ENCODE measurements at places on chromosomes 2 and 18.

DNA sequence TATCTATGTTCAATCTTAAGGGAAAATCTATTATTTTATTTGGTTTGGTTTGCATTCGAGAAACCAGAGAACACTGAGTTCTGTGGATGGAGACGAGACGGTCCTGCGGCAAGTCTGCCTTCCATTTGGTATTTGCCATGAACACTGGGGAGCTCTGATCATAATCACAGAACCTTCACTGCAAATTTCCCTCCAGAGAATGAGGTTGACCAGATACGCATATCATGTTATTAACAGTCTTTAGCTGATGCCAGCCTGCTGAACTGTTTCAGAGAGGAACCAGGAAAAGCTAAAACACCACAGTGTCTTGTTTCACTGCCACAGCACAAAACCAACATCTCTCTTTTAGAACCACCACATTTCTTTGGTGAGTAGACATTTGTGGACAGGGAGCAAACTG, 269.4 kb upstream of the AGAP1 start:
- DNase-seq: no peak

GRCh38 chr2:173669271-173669853, 295.8 kb downstream of the SP3 start:
- no peak for DNase-seq

DNA sequence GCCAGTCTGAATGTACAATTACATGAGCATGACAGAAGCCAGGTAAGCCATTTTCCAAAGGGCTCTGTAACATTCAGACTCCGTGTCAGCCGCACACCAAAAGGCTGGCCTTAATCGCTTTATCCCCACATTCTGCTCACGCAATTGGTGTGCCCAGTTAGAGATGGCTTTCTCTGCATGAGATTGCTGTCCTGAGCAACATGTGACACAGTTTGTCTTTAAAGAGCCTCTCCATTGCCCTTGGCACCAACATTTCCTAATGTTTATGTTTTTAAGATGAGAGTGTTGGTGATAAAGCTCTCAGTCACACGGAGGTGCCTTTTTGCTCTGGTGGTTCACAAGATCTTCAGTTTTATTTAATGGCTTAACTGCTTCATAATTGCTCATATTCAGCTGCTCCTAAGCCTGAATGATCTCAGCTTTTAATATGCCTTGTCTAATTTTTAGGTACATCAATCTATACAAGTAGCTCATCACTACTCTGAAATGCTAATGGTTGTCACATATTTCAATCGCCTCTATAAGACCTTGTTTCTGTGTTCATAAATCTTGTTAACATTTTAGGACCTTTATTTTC, 164.8 kb upstream of the ACVR2A start:
- DNase-seq: no peak

GRCh38 chr2:3284657-3285630, 92.7 kb downstream of the EIPR1 start:
- DNase-seq: no peak

DNA sequence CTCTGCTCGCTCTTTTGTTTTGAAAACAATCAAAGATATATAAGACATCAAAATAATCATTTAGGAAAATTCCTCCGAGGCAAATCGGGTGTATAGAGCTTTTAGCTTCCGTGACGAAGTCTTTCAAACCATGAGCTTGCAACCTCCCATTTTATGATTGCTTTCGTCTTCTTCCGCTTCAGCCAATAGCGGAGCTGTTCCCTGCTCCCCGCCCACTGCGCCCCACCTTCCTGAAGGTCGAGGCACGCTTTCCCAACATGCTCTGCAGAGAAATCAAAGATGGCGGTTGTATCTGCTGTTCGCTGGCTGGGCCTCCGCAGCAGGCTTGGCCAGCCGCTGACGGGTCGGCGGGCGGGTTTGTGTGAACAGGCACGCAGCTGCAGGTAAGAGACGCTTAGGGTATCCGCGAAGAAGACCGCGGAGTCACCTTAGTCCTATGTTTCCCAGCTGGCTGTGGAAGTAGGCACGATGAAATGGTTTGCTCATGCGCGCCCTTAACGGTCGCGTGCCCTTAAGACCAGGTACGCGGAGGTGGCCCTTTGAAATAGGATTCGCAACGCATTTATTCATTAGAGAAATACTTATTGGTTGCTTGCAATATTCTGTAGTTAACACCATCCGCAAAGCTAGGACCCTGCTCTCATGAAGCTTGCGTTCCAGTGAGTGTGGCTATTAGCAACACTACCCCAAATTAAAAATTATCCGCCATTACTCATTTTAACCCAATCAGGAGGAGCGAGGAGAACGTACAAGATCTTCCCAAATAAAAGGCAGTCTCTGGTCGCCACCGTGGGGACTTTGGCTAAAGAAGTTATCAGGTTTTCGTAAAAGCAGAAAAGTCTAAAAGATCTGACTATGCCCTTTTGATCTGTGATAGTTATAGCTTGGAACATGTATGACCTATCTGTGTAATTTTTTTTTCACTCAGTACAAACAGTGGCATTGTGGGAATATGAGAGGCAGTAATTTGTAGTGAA, at the start of gene PTCD3:
Gene PTCD3 (plus strand): TSS at position 267 of the 977 bp plus-strand sequence. CDS start 13 bp downstream, at position 280.
- DNase-seq: peak; percentile 61

GRCh38 chr2:174761837-174762236, 2.4 kb downstream of the CHRNA1 start:
- DNase-seq: no peak

DNA sequence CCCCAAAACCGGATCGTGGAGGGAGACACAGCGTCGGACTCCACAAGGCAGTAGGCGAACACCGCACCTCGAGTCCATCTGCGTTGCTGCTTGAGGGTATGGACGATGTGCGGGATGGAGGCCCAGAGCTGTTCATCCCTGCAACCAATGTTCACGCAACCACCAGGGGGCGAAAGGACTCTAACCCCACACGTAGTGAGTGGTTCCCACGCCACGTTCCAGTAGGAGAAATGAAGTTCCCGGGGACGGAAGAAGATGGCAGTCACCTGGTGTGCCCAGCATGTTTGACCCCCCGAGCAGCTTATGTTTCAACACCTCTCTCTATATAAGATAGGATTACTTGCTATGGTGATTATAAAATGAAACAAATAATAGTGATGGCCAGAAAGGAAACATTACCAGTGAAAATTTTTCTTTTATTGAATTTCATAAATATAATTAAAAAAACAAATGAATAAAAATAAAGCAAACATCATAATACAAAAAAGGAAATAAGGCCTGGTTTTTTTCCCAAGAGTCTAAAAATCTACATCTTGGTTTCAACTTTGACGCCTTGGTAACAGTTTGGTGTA, 184.3 kb downstream of the SH3BP4 start:
- DNase-seq: peak; percentile 23

DNA sequence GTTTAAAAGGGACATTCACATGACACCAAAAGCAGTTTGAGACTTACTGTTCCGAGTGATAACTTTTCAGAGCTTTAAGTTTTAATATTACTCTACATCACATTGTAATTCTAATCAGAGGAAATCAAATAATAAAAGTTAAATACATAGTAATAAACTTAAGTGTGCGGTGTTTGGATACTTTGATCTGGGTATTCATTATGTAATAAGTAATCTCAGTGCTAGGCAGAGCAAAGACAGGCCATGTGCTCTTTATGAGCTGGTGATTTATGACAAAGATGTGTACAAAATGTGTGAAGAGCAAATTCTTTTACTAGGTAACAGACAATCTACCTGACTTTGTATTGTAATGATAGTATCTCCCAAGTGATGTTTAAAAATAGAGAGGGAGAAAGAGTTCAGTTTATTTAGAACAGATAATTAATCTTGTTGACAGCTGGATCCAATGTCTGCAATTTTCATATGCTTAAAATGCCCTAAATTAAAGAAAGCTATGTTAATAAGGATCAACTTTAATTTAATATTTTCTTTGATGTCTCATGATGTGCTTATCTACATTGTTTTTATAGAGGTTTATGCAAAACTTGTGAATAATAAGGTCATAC, 4.4 kb downstream of the CFAP221 start:
- DNase-seq: no peak

DNA sequence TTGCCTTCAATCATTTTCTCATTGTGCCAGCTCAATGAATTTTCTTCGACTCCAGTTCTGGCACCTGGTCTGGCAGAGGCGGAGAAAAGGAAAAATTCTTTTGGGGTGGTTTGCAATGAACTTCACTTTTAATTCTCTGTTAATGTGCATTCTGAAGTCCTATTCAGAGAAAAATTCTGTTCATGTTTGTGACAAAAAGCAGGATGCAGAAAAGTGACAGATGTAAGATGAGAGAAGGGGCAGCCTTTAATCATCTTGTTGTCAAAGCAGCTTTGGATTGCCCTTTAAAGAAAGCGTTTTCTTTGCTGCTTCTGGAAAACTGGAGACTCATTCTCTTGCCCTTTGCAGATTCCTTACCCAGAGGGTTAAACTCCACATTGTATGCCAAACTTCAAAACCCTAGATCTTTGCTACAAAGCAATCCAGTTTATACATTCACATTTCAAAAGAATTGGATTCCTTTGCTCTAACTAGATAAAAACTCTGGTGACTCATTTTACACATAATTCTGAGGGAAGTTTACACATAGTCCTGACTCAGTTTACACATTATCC, 94.6 kb upstream of the CAVIN2 start:
- no peak for DNase-seq

DNA sequence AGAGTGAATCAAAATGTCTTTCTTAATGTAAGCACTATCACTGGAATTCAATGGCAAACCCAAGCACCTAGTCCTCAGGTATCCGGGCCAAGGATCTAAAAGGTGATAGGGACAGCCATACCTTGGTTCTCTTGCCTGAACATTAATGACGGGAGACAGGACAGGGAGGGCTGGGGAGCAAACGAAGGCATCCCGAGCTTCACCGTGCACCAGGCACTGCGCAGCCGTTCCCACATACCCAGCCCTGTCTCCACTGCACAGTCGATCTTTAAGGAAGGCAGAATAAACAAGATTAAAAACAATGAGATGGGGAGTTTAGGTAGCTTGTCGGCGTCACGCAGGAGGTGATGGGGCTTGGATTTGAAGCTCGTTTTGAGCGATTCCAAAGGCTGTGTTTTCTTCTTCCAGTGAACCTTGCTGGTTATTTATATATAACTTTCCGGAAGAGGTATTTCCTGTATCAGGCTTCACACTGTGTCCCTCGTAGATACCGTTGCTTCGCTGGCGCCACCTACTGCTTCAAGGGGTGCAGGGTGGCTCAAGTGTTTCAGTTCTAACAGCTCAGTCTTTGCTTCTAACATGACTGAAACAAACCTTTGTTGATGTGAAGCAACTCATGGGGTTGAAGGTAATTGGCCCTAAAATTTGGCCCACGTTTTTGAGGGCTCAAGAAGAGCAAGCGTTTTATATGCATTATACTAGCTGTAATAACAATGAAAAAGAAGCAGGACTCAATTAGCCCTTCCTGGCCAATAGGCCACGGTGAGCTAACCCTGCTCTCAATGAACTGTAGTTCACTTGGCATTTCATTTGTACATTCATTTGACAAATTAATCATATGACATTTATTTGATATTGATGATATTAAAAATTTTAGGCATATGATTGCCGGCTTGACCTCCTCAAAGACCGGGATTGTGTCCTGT, 77.4 kb downstream of the DCDC2C start:
- DNase-seq: no peak

DNA sequence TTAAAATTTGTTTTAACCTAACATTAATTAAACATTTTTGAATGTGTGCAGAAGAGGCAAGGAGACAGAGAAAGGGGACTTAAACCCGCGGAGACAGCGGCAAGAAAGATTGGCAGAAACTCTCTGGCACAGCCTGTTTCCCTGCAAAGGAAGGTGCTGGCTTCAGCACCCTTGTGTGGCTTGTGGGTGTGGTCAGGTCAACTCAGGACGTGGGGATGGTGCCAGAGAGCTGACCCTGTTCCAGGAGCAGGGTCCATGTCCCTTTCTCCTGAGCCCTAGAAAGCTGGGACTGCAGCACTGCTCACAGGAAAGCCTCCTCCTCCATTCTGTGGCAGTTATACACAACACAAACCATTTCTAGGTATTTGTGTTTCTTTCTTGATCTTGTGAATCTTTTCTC, 176.2 kb upstream of the ST6GAL2 start:
- DNase-seq: no peak

GRCh38 chr2:68411397-68412126, 46.5 kb downstream of the PLEK start:
- no peak for DNase-seq

- no peak for DNase-seq
Measured at GRCh38 chr2:240287011-240287410, 146.6 kb upstream of the OTOS start.

DNA sequence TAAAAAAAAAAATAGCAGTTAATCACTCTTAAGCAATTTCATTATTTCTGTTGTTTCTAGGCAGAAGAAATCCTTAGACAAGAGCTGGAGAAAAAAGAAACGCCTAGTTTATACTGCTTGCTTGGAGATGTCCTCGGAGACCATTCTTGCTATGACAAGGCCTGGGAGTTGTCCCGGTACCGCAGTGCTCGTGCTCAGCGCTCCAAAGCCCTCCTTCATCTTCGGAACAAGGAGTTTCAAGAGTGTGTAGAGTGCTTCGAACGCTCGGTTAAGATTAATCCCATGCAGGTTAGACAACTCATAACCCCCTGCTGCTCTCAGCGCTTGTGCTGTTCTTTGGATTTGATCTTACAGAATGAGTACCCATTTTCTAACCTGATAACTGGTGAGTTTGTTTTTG, 130.4 kb downstream of the TTC27 start:
- DNase-seq: no peak

Measured in substantia nigra (tissue), 51 donors.